CD4-positive, alpha-beta T cell treated with Interleukin-4 for 1 hour (primary cell): ENCODE measurements at places on chromosomes 5 and 9.

GRCh38 chr5:127370631-127371030, 80.0 kb downstream of the MEGF10 start:
- no peak for DNase-seq

DNA sequence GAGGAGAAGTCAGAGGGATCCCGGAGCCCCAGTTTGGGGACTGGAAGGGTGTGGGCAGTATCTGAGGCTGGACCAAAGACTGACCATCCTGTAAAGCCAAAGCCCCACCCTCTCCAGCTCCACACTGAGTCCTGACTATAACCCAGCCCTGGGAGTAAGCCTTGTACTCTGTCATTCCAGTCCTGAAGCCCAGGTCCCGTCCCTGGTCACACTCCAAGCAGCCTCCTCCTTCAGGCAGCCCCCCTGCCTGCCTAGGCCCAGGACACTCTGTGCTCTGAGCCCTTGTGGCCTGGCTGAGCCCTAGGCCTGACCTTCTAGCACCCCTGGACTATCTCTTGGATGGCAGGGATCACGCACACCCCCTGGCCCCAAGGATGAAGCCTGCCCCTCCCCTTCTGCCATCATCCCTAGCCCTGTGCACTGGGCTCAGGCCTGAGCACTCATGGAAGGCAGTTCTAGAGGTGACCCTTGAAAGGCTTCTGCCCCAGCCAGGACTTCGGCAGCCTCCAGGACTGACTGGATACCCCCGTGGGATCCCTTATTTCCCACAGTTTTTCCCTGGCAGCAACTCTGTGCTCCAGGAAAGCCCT, 28.0 kb upstream of the ENHO start:
- DNase-seq = no peak

- DNase-seq = no peak
Observed at GRCh38 chr5:136200130-136200529, 7.2 kb upstream of the SMIM32 start.

DNA sequence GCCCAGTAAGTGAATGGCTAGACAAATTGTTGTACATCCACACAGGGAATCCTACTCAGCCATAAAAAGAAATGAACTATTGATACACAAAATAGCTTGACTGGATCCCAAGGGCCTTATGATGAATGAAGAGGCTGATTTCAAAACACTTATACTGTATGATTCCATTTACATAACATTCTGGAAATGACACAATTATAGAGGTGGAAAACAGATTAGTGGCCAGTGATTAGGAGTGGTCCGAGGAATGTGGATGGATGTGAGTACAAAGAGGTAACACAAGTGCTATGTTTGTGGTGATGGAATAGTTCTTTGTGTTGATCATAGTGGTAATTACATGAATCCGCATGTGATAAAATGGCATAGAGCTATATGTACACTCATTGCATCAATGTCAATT, 4.7 kb upstream of the UBLCP1 start:
- DNase-seq = no peak

DNA sequence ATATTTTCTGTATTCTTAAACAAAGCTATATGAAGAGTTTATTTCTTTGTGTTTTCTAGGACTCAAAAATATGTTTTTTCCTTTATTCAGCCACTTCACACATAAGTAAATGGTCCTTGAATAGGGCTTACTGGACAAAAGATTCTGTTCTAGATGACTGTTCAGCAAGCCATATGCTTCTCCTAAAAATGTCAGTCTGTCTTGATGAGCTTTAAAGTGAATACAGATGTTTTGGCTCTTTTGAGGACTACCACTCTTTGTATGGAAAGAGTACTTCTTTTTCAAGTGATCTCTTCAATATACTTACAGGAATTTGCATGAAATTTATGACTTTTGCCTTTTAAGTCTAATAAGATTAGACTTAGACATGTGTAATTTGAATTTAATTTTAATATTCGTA, 8.4 kb downstream of the NDUFS4 start:
- no peak for DNase-seq

DNA sequence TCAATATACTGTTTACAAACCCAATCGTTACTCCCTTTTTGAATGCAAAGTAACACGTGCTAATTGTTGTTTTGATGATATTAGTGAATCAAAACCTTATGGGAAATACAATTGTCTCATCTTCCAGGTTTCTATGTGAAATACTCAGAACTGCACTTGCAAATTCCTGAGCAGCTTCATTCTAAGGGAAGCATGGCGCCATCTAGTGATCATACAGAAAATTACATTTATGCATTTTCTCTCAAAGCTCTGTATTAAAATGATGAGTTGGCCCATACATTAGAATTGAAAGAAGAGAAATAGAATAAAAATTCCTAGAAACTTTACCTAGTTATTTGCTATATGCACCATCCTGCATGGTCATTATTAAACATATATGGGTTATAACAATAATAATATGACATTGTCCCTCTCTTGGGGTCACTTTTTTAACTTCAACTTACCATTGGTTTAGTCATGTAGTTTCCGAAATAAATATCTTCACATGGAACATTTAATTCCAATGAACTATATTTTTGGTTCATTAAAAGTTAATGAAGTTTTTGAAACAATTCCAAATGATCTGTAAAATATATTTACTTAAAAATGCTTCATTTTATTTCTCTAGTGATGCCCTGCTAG, 220.0 kb downstream of the PDE4D start:
- DNase-seq = no peak

GRCh38 chr5:90933298-90933697, 374.7 kb downstream of the ADGRV1 start:
- DNase-seq = no peak

- DNase-seq = no peak
Observed at GRCh38 chr5:9766581-9766980, 136.4 kb upstream of the TAS2R1 start.

GRCh38 chr9:136346927-136347465, 16.5 kb downstream of the DNLZ start:
- DNase-seq = no peak

DNA sequence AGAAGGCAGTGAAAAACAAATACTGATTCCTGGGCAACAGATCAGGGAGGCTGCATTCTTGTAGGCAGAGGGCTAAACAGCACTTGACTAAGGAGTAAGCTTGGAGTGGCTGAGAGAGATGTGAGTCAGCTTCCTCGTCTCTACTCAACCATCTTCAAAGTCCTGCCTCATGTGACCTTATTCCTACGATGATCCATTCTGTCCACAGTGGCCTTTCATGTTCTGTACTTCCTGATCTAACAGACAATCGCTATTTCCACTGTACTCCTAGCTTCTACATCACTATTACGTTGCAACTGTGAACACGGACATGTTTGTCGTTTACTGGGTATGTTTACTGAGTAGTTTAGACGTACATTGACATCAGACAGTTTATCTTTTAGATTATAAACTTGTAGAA, 365.4 kb downstream of the ARL15 start:
- no peak for DNase-seq

DNA sequence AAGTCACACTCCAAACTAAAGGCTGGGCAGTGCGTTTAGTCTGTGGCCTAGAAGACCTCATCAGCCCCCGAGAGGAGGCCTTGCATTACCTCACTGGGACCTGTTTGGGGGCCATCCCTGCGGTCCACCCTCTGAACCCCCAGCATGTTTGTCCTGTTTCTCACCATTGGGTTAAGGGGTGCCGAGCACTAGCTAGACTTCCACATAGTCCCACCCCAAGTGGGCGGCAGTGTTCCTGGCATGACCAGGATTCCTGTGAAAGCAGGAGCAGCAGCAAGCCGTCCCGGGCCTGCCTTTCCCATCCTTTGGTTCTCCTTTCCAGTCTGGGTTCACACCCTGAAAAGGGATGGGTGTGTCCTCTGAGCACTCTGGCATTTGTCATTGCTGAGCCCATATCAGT, 26.6 kb upstream of the SAP30L start:
- DNase-seq = no peak

- DNase-seq = no peak
Observed at GRCh38 chr9:99377790-99378775, 156.0 kb downstream of the SEC61B start.

- no peak for DNase-seq
Observed at GRCh38 chr9:34503406-34503805, 19.4 kb downstream of the ENHO start.

DNA sequence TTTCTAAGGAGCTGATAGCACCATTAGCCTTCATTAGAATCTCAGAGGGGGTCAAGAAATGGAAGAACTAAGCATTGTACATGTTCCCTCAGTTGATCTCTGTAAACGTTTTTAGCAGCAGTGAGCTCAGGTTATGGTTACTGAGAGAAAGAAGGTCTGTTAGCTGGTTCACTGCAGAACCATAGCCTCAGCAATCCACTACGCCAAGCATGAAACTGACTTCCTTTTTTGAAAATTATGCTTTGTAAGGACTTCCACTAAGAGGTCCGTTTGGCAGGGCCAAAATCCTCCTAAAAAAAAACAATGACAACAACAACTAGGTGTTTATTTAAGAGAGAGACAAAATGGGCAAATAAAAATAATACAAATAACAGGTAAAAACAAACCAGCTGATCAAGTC, 273.3 kb downstream of the AOPEP start:
- DNase-seq = no peak

- DNase-seq = no peak
Observed at GRCh38 chr5:159218595-159219023, 9.3 kb upstream of the RNF145 start.

DNA sequence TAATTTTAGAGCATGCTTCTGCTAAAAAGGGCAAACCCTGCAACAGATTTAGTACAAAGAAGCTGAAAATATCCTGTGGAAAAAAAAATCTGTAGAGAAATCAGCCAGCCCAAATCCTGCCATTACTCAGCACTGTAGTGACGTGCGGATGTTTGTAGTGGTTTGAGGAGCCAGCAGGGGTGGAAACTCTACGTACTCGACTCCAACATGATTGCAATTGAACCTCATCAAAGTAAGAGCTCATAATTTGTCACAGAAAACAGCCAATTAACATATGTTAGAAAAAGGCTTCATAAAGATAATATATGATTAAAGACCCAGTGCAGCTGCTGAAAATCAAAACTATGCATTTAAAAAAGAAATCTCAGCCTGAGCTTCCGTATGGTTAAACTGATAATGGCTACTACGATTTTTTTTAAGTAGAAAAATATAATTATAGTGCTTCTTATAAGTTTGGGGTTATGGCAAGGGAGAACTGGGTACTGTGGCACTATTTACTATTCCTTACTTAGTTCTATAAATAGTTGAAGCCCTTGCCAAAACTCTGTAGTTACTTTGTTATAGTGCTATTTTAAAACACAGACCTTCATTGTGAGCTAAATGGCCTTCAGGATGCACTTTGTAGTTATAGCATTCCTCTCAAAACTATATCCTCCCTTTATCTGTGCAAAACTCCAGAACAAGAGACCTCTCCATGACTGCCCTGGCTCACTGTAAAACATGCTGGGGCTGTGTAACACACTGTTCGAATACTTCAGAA, 49.4 kb downstream of the MEF2C start:
- DNase-seq = no peak

DNA sequence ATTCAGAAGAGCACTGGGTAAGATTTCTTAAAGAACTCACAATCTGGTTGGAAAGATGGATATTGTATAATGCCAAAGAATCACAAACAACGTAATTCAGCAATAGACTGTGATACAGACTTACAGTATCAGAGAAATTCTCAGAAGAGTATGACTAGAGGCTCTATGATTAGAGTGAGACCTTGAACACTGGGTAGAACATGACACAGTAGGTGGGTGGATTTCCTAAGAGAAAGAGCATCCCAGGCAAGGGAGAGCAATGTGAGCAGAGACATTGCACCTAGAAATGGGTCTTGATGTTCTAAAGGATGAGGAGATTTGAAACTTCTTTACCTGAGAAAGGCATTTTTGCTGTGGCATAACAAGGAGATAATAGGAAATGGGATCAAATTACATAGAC, 27.3 kb upstream of the CAST start:
- no peak for DNase-seq

- no peak for DNase-seq
Observed at GRCh38 chr9:111362526-111362925, 32.5 kb upstream of the OR2K2 start.

- DNase-seq = no peak
Observed at GRCh38 chr5:54401515-54401914, 54.0 kb upstream of the HSPB3 start.

GRCh38 chr5:172479034-172479783, 24.9 kb upstream of the SH3PXD2B start:
- DNase-seq = peak; percentile 65

GRCh38 chr5:179227580-179228311, 117.5 kb downstream of the ADAMTS2 start:
- no peak for DNase-seq

DNA sequence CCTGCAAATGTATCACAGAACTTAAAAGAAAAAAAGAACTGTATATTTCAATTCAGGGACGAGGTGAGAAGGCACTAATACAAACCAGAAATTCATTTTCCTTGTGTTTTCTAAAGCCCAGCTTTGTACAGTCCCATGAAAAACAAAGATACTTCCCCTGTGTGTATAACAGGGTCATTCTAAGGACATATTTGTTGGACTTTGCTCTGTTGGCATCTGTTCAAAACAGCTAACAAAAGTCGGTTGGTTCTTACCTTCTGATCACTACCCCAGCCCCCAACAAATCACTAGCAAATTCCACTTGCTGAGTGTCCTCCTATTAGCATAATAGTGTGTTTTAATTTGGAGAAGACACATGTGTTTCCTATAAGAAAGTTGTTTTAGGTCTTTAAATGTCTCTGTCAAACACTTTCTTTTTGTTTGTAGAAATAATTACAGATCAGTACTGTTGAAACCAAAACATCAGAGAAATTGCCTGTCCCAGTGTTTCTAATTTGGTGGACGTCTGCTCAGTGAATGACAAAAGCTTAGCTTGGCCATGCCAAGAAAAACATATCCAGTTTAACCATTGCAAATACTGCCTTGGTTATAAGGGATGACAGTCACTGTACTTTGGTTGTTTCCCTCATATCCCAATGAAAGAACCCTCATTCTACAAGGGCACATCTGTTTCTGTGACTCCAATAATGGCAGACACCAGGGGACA, 480.5 kb downstream of the EBF1 start:
- DNase-seq = no peak

DNA sequence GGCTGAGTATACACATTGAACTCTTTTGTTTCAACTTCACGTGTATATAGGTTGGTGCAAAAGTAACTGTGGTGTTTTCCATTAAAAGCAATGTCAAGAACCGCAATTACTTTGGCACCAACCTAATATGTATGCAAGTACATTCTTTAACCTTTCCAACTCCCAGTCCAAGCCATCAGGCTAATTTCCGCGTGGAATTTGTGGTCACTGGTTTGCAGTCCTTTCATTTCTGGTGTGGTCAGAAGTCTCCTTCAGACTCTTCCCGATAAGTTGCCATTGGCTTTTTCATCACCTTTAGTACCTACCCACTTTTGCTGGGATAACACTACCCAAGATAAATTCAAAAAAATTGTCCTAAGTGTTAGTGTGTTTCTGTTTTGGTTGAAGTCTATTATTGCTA, 84.0 kb downstream of the RGS3 start:
- no peak for DNase-seq

DNA sequence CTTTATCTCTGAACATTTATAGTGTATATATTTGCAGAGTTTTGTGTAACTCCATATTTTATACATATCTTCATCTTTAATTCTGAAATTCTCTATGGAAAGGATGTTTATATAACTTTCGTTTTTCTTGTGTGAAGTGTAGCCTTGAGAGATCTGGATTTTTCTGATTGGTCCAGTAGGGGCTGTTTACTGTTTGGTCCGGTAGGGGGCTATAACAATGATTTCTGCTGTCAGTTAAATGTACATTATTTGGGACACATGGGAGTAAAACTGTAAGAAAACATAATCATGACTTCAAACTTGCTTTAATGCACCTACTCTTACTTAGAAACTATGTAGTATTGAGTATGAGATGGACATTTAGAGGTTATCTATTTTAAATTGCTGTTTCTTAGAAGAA, 527.1 kb upstream of the ARRDC3 start:
- DNase-seq = no peak
